A549 treated with RU486 at 1 μM for 4 hours (cell line): ENCODE measurements at places on chromosomes 1 and 21. TPM values are rescaled to one million over a fixed set of nuclear protein-coding genes. Genes with fewer than 3 reads are reported as not detected.

The KIAA1614 gene
- total RNA-seq: 0.26 to 1.1 TPM (median 0.92 TPM) in 5 replicates

The RNU1-4 gene
- 5.0 TPM in 1 of 5 replicates, not detected in the others for total RNA-seq

The RAD54L gene
- total RNA-seq: 9.8 to 12.3 TPM (median 11.6 TPM) in 5 replicates

The ZNF697 gene
- 1.3 to 2.1 TPM (median 1.9 TPM) in 5 replicates for total RNA-seq

The CFHR5 gene
- total RNA-seq: not detected in 5 replicates

The YARS1 gene
- total RNA-seq: 66.3 to 99.1 TPM (median 79.8 TPM) in 5 replicates

The LDLRAD2 gene
- 0.05 to 0.10 TPM in 2 of 5 replicates, not detected in the others for total RNA-seq

The FMO1 gene
- total RNA-seq: not detected in 5 replicates

The AIRE gene
- not detected in 5 replicates for total RNA-seq

The LEFTY1 gene
- total RNA-seq: 0.21 to 0.48 TPM (median 0.37 TPM) in 5 replicates

The SPRR2E gene
- not detected in 5 replicates for total RNA-seq

The OBSCN gene
- total RNA-seq: 3.0 to 6.6 TPM (median 4.4 TPM) in 5 replicates

The TDRD10 gene
- total RNA-seq: not detected in 5 replicates

The CLDN8 gene
- total RNA-seq: not detected in 5 replicates

The TMPRSS2 gene
- 0.09 to 0.26 TPM (median 0.13 TPM) in 3 of 5 replicates, not detected in the others for total RNA-seq

The TAF1A gene
- total RNA-seq: 8.6 to 12.8 TPM (median 12.0 TPM) in 5 replicates

The LCK gene
- total RNA-seq: 0.05 to 0.08 TPM in 2 of 5 replicates, not detected in the others

The HSD11B1 gene
- not detected in 5 replicates for total RNA-seq

The MRPS15 gene
- total RNA-seq: 77.0 to 98.3 TPM (median 83.0 TPM) in 5 replicates

The RHBG gene
- total RNA-seq: not detected in 5 replicates

The HSF2BP gene
- 1.6 to 2.5 TPM (median 2.0 TPM) in 5 replicates for total RNA-seq

The ZC3H12A gene
- 11.2 to 22.4 TPM (median 18.8 TPM) in 5 replicates for total RNA-seq

The LHX8 gene
- total RNA-seq: 1.1 to 1.5 TPM (median 1.4 TPM) in 5 replicates

The TESK2 gene
- 0.24 to 0.43 TPM (median 0.33 TPM) in 5 replicates for total RNA-seq

The TMEM125 gene
- not detected in 5 replicates for total RNA-seq

The DHDDS gene
- total RNA-seq: 21.2 to 26.7 TPM (median 23.1 TPM) in 5 replicates

The VWA5B1 gene
- total RNA-seq: not detected in 5 replicates

The COL24A1 gene
- 0.02 TPM in 1 of 5 replicates, not detected in the others for total RNA-seq

The POU3F1 gene
- total RNA-seq: 0.11 TPM in 1 of 5 replicates, not detected in the others

The TMPRSS15 gene
- total RNA-seq: not detected in 5 replicates

The UTS2 gene
- not detected in 5 replicates for total RNA-seq

The LYPD8 gene
- total RNA-seq: 0.15 to 0.22 TPM (median 0.21 TPM) in 4 of 5 replicates, not detected in the other

The RGS4 gene
- total RNA-seq: 0.08 to 0.23 TPM in 2 of 5 replicates, not detected in the others

The MACF1 gene
- total RNA-seq: 44.0 to 52.2 TPM (median 46.8 TPM) in 5 replicates

The KANK4 gene
- total RNA-seq: 0.31 to 0.50 TPM (median 0.38 TPM) in 5 replicates

The GUCA2B gene
- total RNA-seq: 0.28 to 0.38 TPM in 2 of 5 replicates, not detected in the others

The KRTAP10-11 gene
- total RNA-seq: not detected in 5 replicates

The HCN3 gene
- total RNA-seq: 2.6 to 6.2 TPM (median 4.4 TPM) in 5 replicates

The TTC24 gene
- total RNA-seq: not detected in 5 replicates

The HECTD3 gene
- total RNA-seq: 13.1 to 18.6 TPM (median 17.7 TPM) in 5 replicates

The RNU1-1 gene
- 5.0 TPM in 1 of 5 replicates, not detected in the others for total RNA-seq

The LCE2D gene
- not detected in 5 replicates for total RNA-seq

The LENEP gene
- not detected in 5 replicates for total RNA-seq

The HHAT gene
- total RNA-seq: 1.7 to 2.2 TPM (median 1.8 TPM) in 5 replicates

The PTPRC gene
- total RNA-seq: not detected in 5 replicates
